ENCODE measurements at places on chromosomes 3 and 15.

GRCh38 chr3:67657192-67657591 is 2.8 kb upstream of the SUCLG2 start:
- no peak for DNase-seq

GRCh38 chr15:68187559-68187958 is 17.6 kb downstream of the CALML4 start:
- DNase-seq, result no peak

- DNase-seq, result peak; percentile 12
Observed at GRCh38 chr3:14256046-14256445, 77.4 kb downstream of the LSM3 start.

GRCh38 chr3:40914475-40914874 is 284.8 kb upstream of the CTNNB1 start:
- DNase-seq, result no peak

GRCh38 chr3:127114337-127115070 is 78.4 kb upstream of the PRR23E start:
- DNase-seq, result no peak

- no peak for DNase-seq
Observed at GRCh38 chr3:155370764-155371503, 77.5 kb upstream of the STRIT1 start.

DNA sequence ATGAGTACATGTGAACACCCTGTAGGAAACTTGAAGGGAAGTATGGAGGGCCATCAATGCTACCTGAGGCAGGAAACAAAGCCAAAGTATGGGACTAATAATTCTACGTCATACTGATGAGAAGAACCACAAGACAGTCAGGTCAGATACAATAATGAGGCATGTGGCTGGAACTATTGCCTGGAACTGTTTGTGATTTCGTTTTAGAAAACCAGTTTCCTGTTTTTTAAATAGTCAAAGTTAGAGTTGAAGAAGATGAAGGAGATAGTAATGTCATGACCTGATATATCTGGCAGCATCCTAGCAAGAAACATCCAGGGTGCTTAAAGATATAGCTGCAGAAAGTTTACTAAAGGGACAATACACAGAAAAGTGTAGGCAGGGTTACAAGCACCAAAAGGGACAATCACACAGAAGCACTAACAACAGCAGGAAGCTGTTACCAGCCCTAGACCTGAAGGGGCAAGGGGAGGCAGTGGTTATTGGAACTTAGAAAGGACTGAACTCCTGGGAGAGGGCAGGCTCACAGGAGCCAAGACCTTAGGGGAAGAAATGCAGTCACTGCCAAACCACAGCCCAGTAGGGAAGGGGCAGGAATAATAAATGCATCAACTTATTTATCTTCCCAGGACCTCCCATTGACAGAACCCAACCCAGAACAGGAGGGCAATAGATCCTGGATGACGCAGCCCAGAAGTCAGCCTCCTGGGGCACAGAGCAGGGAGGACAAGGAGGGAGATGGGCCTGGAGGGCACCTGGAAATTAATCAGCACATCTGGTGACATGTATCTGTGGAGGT is 302.1 kb upstream of the STT3B start:
- no peak for DNase-seq

- DNase-seq, result no peak
Observed at GRCh38 chr3:17949101-17949500, 206.7 kb upstream of the TBC1D5 start.
